ENCODE measurements at places on chromosomes 11 and 22.
A peak's percentile ranks its signal among the peaks of the same experiment; 100 is the strongest.

DNA sequence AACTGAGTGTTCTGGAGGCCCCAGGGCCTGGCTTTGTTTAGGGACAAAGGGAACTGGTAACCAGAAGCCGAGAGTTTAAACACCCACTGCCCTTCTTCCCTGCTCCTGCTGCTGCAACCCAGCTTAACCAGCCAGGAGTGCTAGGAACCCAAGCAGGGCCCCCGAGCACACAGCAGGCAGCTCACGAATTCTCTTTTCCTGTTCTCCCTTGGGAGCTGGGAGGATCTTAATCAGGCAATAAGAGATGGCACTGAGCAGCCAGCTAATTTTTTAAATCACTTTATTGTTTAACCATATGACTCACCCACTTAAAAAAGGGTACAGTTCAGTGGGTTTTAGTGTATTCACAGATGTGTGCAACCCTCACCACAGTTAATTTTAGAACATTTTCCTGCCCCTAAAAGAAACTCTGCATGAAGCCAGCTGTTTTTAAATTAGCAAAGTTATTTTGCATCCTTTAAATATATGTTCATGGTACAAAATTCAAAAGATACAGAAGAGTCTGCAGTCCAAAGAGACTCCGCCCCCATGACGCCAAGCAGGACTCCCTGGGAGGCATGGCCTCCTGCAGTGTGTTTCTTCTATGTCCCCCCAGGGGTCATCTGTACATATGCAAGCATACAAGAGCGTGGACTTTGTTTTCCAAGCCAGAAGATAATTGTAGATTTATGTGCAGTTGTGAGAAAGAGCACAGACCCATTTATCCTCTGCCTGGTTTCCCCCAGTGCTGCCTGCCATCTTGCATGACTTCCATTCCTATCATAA is 18.9 kb upstream of the PPP6R3 start:
- peak; percentile 21 for DNase-seq

- DNase-seq = no peak
Observed at GRCh38 chr11:13487661-13488030, 8.2 kb downstream of the PTH start.

DNA sequence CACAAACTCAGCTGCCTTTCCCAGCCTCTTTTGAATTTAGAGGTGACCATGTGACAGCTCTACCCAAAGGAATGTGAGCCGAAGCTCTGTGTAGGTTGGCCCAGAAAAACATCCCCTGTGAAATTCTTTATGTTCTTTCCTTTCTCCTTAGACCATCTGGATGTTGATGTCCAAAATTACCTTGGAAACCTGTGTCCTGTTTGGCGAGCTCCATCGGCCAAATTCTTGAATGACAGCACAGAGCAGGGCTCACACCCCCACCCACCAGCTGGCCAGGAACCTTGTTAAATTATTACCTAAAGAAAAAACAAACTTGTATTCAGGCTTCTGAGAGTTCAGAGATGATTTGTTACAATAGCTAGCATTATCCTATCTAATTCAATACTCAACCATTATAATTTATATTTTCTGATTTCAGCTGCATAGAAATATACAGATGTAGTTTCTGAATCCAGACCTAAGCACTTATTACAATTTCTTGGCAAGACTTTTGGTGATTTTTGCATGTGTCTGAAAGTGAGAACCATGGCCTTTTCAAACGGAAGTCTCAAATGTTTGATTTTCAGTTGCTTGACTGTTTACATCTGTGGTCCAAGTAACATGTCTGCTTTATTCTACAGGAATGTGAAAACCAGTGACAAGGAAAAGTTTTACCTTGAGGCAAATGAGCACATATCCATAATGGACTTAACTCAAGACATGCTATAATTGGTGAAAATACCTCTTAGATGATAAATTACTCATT is 554.2 kb downstream of the NTM start:
- DNase-seq = no peak

- DNase-seq = no peak
Observed at GRCh38 chr22:19629331-19629719, 85.0 kb upstream of the SEPTIN5 start.

- DNase-seq = no peak
Observed at GRCh38 chr11:72066855-72067254, 13.5 kb downstream of the NUMA1 start.

DNA sequence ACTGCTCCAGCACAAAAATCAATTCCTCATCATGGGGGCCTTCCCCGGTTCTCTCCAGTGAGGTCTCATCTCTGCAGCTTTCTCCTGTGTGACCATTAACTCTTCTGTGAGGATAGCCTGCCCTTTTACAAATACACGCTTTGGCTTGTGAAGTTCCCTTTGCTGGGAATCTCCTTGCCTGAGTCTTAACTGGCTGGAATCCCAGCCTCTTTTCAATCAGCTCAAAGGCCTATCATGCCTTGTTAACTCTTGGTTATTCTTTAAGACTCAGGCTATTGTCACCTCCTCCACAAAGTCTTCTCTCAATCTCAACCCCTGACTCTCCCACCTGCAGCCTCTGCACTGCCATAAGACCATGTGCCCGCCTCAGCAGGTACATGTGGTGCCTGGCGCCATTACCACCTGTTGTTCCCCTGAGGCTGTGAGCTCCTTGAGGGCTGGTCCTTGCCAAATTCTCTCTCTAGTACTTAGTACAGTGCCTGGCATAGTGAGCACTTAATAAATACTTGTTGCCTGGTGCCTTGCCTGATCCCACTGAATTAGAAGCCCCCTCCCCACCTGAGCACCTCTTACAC is 128.2 kb downstream of the ST3GAL4 start:
- DNase-seq = no peak

DNA sequence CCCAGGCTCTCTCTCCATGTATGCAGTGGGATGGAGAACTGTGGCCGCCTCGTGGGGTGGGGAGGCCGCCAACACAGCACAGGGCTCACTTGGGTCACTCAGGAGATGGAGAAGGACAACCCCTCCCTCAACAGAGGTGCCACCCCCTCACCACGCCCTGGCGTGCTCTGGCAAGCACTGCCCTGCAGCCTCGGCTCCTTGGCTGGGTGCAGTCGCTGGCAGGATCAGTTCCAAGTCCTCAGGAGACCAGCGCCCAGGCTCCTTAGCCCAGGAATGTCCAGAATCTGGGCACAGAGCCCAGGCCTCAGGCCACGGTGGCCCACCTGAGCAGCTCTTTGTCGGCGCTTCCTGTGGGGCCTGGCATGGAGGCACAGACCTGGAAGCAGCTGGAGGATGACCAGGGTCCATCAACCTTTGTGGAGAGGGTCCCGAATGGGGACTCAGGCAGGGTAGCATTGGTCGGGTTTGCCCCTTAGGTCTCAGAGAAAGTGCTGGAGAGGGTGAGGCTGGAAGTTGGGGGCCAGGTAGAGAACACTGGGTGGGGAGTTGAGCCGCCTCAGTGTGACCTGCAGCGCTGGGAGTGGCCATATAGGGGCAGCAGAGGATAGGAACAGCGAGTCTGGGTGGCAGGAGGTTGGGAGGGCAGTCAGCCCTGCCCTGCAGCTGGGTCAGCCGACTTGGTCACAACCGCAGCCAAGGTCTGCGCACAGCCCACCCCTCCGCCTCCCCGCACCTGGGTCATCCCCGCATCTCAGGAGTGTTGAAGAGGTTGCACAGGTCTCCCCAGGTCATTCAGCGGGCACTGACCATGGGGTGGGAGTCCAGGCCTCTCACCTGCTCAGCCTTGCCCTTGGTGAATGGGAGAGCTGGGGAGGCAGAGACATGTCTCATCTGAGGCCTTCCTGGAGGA is 8.2 kb downstream of the SUSD2 start:
- peak; percentile 52 for DNase-seq

Measured in fibroblast of the conjunctiva (primary cell).